ENCODE measurements at places on chromosomes 16 and 17. TPM values are rescaled to one million over a fixed set of nuclear protein-coding genes. Genes with fewer than 3 reads are reported as not detected.

The MAPK8IP3 gene
- 28.5 TPM for total RNA-seq

The KRTAP4-1 gene
- total RNA-seq, result not detected

The SPG7 gene
- 240 TPM for total RNA-seq

The KREMEN2 gene
- 5.6 TPM for total RNA-seq

GRCh38 chr17:66738301-66738700 is 96.6 kb upstream of the CACNG5 start:
- H3K4me3 ChIP-seq, result no peak overlapping the region
- H3K4me1 ChIP-seq, result peaks cover 13% of the 10 kb centered on the region
- no peak overlapping the region for H3K27ac ChIP-seq
- DNase-seq, result no peak
- H3K36me3 ChIP-seq, result no peaks in the 10 kb centered on the region

DNA sequence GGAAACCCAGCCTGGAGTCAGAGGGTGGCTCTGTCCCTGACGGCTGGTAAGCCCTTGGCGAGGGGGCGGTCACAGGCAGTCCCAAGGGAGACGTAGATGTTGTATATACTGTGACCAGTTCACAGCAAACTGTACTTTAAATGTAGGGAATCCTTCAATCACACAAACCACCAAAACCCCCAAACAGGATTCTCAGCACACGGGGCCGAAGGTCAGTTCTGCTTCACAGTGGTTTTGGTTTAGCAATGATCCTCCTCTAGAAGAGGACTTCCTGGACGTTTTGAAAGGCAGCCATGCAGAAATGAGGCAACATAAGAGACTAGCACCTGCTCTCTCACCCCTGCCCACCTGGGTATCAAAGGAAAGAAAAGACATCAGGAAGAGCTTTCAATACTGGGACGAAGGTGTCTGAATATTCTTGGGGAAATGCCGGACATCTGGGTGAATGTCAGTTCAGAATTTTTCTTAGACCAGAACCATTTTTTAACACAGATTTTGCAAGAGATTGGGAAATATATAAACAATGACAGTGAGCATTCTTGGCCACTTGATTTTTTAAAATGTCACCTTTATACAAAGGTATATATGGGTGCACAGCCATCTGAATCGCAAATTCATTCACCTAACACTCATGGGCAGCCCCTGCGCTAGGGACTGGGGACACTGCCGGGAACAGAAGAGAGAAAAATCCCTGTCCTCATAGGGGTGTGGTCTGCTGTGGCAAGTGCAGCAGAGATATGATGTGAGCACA is 74.2 kb downstream of the CRISPLD2 start:
- H3K36me3 ChIP-seq, result no peaks in the 10 kb centered on the region
- H3K4me1 ChIP-seq, result peaks cover 9% of the 10 kb centered on the region
- no peaks in the 10 kb centered on the region for H3K27me3 ChIP-seq
- DNase-seq, result no peak
- no peak overlapping the region for H3K4me3 ChIP-seq

DNA sequence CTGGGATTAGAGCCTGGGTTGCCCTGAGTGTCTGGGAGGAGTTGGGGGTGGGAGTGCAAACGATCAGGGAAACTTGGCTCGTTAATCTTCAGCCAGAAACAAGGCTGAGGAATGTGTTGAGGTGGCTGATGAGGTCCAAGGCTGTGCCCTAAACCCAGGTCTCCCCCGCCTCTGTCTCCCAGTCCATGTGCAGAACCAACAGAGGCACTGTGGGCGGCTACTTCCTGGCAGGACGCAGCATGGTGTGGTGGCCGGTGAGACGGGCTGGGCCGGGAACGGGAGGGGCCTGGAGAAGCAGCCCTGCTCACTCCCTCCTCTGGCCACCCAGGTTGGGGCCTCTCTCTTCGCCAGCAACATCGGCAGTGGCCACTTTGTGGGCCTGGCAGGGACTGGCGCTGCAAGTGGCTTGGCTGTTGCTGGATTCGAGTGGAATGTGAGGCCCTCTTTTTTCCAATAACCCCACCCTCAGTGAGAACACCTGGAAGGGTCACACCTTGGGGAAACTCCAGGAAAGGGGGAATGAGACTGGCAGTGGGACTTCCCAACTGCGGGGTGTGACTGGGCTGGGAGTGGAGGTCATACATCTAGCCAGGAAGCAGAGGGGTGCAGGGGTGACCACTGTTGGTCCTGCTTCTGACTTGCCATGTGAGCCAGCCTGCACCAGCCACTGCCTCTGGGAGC is 1.7 kb downstream of the SLC5A2 start:
- peaks cover 5% of the 10 kb centered on the region for H3K4me1 ChIP-seq
- no peaks in the 10 kb centered on the region for H3K36me3 ChIP-seq
- H3K27ac ChIP-seq, result no peak overlapping the region
- H3K27me3 ChIP-seq, result peaks cover 100% of the 10 kb centered on the region
- peak; percentile 27 for DNase-seq

DNA sequence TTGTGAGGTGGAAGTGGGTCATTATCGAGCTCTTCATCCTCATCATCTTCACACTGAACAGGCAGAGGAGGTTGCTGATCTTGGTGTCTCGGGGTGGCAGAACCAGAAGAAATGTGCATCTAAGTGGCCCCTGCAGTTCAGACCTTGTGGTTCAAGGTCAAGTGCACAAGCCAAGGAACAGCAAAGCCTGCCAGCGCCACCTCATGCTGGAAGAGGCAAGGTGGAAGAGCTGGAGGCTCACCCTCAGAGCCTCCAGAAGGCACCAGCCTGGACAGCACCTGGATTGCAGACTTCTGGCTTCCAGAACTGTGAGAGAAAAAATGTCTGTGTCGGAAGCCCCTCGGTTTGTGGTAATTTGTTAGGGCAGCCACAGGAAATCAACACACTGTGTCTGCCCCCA is 32.7 kb downstream of the IFT140 start:
- H3K27me3 ChIP-seq, result no peaks in the 10 kb centered on the region
- H3K4me1 ChIP-seq, result no peaks in the 10 kb centered on the region
- DNase-seq, result no peak
- no peaks in the 10 kb centered on the region for H3K36me3 ChIP-seq

DNA sequence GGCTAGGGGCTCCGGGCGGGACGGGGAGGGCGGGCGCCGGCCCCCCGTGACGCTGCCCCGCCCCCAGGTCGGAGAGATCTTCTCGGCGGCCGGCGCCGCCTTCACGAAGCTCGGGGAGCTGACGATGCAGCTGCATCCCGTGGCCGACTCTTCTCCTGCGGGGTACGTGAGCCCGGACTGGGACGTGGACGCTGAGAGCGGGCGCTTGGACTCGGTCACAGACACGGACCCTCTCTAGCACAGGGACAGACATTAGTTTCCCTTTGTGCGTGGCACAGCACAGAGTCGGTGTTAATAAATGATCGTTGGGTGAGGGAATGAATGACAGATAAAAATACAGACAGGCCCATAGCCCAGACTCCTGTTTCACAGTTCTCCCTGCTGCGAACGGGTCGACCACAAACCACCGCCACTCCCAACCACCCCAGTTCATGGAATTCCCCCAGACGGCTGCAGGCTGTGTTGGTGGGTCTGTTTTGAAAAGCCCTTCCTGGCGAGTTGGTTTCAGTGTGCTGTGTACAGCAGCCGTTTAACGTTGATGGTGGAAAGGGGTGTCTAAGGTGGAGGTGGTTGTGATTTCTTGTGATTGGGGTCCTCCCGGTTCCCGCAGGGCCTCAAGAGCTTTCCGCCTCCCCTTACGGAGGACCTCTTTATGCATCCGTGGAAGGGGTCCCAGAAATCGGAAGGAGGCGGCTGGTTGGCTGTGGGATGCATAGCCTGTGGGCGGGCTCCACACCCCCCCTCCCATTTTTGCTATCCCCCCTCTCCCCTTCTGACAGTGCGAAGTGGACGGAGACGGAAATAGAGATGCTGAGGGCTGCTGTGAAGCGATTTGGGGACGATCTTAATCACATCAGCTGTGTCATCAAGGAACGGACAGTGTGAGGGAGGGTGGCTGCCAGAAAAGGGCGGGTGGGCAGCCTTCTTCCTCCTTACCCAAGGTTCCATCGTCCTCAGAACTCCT is 2.9 kb downstream of the RNASEK start:
- no peaks in the 10 kb centered on the region for H3K36me3 ChIP-seq
- peak; percentile 21 for DNase-seq
- H3K4me1 ChIP-seq, result peaks cover 18% of the 10 kb centered on the region
- peak overlapping the region; percentile 100 for H3K4me3 ChIP-seq
- H3K27me3 ChIP-seq, result peaks cover 2% of the 10 kb centered on the region
- H3K27ac ChIP-seq, result peak overlapping the region; percentile 42

GRCh38 chr17:77343031-77343800 is 202.4 kb downstream of the SEC14L1 start:
- H3K27ac ChIP-seq, result no peak overlapping the region
- H3K27me3 ChIP-seq, result no peaks in the 10 kb centered on the region
- DNase-seq, result no peak
- H3K4me3 ChIP-seq, result no peak overlapping the region
- no peaks in the 10 kb centered on the region for H3K36me3 ChIP-seq

DNA sequence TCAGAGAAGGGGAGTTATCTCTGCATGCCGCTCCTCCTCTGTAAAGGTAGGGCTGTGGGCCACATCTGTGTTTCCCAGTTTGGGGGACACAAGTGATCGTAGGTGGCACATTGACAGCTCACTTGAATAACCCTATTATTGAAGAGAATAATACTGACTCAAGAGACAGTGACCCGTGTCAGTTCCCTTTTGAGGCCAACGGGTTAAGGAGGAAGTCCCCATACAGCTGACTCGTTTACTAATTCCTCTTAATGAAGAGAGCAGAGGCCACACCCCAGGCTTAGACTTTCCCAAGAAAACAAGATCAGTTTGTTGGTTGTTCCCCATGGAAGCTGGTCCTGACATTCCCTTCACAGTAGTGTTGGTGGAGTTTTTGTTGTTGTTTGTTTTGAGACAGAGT is 33.0 kb downstream of the IL4R start:
- H3K36me3 ChIP-seq, result no peaks in the 10 kb centered on the region
- H3K27ac ChIP-seq, result no peak overlapping the region
- H3K4me3 ChIP-seq, result no peak overlapping the region
- DNase-seq, result peak; percentile 11
- H3K4me1 ChIP-seq, result no peaks in the 10 kb centered on the region

DNA sequence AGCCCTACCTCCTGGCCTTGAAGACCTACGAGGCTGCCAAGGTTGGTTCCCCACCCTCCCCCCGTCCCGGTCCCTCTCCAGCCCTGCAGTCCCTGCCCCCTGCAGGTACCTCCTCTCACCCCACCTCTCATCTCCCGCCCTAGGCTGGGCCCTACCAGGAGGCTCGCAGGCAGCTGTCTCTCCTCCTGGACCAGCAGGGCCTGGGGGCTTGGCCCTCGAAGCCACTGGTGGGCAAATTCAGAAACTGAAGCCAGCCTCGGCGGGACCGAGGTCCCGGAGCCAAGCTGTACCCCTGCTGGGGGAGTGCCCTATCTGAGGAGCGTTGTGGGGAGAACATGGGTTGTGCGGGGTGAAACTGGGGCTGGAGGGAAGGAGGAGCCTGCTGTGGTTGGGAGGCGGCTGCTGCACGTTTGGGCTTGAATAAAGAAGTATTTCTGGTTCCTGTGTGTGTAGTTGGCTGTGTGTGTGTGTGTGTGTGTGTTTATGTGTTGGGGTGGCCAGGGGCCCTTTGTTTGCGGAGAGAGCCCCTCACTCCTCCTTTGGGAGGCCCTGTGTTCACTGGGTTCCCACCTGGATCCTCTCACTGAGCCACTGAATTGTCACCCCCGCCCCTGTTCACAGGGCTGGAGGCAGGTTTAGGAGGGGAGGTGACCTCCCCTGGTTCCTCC is 5.9 kb downstream of the ADAD2 start:
- no peaks in the 10 kb centered on the region for H3K36me3 ChIP-seq
- DNase-seq, result no peak
- no peaks in the 10 kb centered on the region for H3K27me3 ChIP-seq
- H3K4me1 ChIP-seq, result peaks cover 8% of the 10 kb centered on the region

GRCh38 chr16:30894540-30895368 is 877 bp upstream of the BCL7C start:
- H3K4me3 ChIP-seq, result peak overlapping the region; percentile 46
- DNase-seq, result no peak
- peaks cover 16% of the 10 kb centered on the region for H3K4me1 ChIP-seq
- H3K27me3 ChIP-seq, result peaks cover 12% of the 10 kb centered on the region

- no peak for DNase-seq
- no peaks in the 10 kb centered on the region for H3K36me3 ChIP-seq
- no peaks in the 10 kb centered on the region for H3K27me3 ChIP-seq
Observed at GRCh38 chr17:61135782-61136181, 263.9 kb upstream of the TBX2 start.

DNA sequence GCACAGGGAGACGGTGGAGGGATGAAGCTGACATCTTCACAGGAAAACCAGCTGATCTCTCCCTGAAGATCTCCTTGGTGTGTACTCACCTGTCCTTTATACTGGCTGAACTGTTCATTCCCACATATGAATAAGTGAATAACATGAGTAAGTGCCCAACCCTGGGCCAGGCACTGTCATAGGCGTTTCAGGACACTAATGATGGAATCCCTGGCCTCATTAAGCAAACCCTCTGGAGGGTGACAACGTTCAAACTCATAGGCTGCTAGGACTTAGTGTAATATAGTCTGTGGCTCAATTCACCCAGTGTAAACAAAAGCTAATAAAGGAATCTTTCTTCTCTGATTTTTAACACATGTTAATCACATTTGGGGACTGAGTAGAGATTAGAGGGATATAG is 24.5 kb downstream of the GAS7 start:
- H3K4me3 ChIP-seq, result no peak overlapping the region
- no peak for DNase-seq
- H3K27ac ChIP-seq, result no peak overlapping the region
- H3K36me3 ChIP-seq, result no peaks in the 10 kb centered on the region
- peaks cover 44% of the 10 kb centered on the region for H3K4me1 ChIP-seq

GRCh38 chr17:70024253-70024652 is 50.8 kb upstream of the KCNJ16 start:
- no peak for DNase-seq
- no peak overlapping the region for H3K4me3 ChIP-seq
- H3K36me3 ChIP-seq, result no peaks in the 10 kb centered on the region
- no peaks in the 10 kb centered on the region for H3K27me3 ChIP-seq
- no peak overlapping the region for H3K27ac ChIP-seq

DNA sequence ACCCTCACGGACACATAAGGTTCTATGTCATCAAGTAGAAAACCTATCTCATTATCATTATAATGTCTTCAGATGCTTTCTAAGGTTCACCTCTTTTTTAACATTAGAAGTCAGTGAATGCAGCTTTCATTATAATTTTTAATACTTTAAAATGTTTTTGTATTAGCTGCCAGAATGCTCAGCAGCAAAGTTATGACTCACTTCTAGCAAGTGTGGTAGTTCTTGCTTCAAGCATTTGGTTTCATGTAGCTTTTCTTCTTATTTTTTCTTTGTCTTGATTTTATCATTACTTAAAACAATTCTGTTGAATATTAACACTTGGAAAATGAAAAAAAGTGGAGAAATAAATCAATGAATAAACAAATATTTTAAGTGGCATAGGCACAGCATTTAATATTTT is 23.4 kb downstream of the LPCAT2 start:
- no peaks in the 10 kb centered on the region for H3K36me3 ChIP-seq
- H3K4me3 ChIP-seq, result no peak overlapping the region
- H3K27me3 ChIP-seq, result no peaks in the 10 kb centered on the region
- H3K27ac ChIP-seq, result no peak overlapping the region
- H3K4me1 ChIP-seq, result no peaks in the 10 kb centered on the region

GRCh38 chr17:72511242-72511641 is 390.4 kb downstream of the SOX9 start:
- no peaks in the 10 kb centered on the region for H3K36me3 ChIP-seq
- no peak overlapping the region for H3K27ac ChIP-seq
- no peak for DNase-seq
- H3K4me1 ChIP-seq, result peaks cover 41% of the 10 kb centered on the region
- no peak overlapping the region for H3K4me3 ChIP-seq

GRCh38 chr17:42421136-42421506 is 1.9 kb downstream of the CAVIN1 start:
- no peak overlapping the region for H3K27ac ChIP-seq
- peaks cover 15% of the 10 kb centered on the region for H3K4me1 ChIP-seq
- H3K27me3 ChIP-seq, result peaks cover 42% of the 10 kb centered on the region
- H3K36me3 ChIP-seq, result no peaks in the 10 kb centered on the region
- H3K4me3 ChIP-seq, result peak overlapping the region; percentile 65
